ENCODE measurements at places on chromosomes 5 and 9.
A peak's percentile ranks its signal among the peaks of the same experiment; 100 is the strongest.

GRCh38 chr5:142873831-142874230, 103.7 kb downstream of the ARHGAP26 start:
- no peak for DNase-seq

DNA sequence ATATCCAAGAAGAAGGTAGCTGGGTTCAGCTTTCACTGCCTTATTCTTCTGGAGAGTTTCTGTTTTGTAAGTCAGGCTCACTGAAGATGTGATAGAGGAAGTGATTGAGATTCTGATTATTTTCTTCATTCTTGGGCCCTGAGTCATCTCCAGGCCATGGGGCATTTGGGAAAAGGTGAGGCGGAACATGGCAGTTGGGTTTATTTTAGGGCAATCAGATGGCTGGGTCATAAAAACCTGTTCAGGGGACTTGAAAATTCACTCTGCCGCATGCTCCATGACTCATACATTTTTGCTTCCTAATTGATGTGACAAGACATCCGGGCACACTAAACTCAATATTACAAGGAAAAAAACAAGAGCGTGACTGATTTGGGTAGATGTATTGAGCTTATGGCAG, 265.7 kb upstream of the KLF4 start:
- no peak for DNase-seq

GRCh38 chr5:5721881-5722280, 299.4 kb downstream of the ICE1 start:
- no peak for DNase-seq

- peak; percentile 29 for DNase-seq
Observed at GRCh38 chr5:154756868-154757813, 2.0 kb downstream of the LARP1 start.

DNA sequence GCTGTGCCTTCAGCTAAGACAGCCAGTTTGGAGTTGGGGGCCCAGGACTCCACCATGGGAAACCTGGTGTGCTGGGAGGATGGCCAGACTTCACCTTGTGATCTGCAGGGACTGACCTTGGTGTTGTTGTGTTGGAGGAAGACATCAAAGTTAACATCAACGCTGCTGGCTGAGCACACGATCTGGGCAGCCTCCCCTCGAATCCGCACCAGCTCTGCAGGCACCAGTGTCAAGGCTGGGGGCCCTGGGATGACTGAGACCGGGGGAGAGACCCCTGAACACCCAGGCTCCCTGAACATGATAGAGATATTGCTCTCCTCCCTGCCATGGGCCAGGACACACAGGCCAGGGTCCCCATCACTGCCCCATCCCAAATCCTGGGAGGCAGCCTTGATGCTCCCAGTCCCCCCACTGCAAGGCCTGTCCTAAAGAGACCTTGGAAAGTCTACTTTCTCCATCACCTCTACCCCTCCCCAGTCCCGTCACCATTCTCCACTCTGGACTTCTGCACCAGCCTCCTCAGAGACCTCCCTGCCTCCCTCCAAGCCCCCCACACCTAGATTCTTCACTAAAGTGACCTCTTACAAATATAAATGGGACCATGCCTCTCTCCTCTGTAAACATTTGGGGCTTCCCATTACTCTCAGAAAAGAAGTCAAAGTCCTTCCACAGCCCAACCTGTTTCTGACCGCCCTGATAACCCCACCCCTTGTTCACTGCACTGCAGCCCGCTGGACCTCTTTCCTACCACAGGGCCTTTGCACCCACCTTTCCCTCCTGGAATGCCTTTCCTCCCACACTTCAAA, 8.2 kb downstream of the CSF1R start:
- no peak for DNase-seq

DNA sequence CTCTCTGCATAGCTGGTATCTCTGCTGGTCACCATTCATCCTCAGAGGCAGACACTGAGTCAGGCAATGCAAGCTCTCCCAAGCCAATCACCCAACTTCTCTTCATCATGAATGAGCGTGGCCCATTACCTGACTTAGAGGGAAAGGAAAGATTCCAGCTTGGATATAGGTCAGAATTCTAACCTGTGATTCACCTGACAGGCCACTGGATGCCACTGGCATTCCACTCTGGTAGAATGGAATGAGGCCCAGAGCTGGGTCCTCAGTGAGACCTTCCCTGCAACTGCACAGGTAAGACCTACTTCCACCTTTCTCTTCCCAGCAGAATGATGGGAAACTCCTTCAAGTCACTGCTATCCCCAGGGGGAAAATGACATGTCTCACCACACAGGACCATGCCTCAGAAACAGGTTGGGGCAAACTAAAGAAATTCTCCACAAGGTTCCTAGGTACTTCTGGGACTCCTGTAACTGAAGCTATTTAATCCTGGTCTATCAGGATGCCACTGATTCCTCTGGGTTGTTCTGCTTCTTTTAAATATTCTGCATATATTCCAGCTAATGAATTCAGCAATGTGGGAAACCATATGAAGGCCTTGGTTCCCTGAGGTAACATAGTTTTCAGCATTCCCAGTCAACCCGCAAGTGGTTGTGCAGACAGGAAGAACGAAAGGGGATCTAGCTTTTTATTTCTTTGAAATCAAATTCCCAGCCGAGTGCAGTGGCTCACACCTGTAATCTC, 62.0 kb downstream of the SUSD1 start:
- DNase-seq, result no peak

DNA sequence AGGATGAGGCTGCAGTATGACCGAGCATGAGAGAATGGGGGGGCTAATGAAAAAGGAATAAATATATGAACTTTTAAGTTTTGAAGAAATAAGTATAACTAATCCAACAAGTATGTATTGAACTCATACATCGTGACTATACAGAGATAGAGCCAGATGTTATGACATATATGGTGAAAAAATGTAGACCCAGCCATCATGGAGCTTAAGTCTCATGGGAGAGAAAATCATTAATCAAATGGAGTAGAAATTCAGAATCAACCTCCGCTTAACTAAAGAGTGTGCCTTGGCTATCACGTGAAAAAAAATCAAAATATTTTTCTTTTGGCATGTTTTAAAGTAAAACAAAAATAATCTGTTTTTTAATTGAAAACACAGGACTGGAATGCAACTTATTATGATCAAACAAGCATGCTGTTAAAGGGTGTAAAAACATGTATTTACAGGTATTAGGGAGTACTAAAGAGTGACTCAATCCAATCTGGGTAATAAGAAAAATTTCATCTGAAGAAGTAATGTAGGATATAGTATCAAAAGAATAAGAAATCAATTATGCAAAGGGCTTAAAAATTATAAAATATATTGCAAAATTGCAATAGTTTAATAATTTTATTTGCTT, 868.5 kb upstream of the NUDT12 start:
- no peak for DNase-seq

- DNase-seq, result no peak
Observed at GRCh38 chr9:130305381-130305780, 39.8 kb downstream of the HMCN2 start.

- no peak for DNase-seq
Observed at GRCh38 chr9:37034305-37034937, 353 bp upstream of the PAX5 start.

DNA sequence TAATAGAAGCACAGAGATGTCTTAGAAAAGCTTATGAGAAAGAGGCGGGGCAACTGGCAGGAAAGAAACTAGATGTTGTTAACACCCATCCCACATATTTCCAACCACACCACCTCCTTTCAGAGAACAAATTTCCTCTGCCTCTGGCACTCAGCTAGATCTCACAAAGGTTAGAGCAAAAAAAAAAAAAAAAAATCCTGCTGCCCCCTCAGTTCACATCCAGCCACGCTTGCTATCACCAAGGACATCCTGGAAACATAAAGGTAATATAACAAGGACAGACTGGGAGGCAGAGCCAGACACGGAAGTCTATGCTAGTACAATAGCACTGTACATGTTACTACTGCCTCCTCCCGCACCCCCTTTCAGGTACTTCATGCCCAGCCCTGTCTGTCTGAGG, 238.0 kb upstream of the PTGER4 start:
- no peak for DNase-seq

DNA sequence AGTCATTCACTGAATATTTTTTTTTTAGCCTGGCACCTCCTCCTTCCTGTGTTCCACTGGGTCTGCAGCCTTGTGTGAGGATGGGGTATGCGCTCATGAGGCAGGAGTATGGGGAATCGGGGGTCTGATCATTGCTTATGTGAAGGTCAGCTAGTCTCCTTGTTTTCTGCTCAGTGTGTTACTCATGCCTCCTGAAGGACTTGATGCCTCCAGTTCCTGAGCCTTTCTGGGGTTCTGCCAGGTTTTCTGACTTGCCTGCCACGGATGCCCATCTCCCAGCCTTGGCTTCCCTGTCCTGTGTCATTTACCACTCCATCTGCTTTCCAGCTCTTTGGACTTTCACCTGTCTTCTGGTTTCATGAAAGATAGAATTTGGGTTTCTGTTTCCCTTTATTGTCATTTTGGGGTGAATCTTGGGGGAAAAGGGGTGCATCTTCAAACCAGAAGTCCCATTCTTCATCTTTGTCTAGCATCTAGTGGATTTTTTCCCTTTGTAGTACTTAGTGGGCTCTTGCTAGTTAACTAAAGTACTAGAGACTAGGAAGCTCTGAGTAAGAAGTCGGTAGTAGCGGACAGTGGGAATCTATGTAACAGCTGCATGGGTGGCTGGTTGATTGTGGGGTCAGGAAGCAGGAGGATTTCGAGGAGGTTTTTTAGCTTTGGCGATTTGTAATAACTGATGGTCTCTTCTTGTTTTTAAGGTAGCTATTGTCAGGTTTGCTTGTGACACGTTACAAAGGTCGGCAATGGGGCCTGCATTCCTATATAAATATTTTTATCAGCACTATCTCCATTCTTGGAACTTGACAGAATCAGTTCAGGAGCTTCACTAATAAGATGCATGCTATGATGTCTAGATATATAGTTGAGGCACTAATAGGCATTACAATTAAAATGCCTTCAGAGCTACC, 8.2 kb downstream of the OTULIN start:
- DNase-seq, result no peak

GRCh38 chr9:133772581-133772980, 34.4 kb upstream of the SARDH start:
- no peak for DNase-seq

GRCh38 chr5:153496835-153497234, 6.4 kb downstream of the GRIA1 start:
- no peak for DNase-seq

DNA sequence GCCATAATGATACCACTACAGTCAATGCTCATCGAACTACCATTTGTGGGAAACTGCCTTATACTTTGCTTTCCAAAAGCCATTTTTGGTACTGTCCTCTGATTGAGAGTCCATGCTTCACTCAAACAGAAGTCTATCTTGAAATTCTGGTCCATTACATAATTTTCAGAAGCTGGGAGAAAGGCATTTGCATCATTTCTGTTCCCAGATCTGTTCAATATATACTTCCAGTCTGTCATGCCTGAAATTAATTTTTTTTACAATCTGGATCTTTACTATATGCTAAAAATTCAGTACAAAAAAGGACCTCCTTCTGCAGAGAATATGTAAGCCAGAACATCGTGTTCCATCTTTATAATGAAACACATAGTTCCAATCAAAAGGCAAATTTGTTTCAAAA, 528.9 kb upstream of the MEF2C start:
- no peak for DNase-seq

- no peak for DNase-seq
Observed at GRCh38 chr9:33445389-33446239, 1.8 kb downstream of the AQP3 start.

DNA sequence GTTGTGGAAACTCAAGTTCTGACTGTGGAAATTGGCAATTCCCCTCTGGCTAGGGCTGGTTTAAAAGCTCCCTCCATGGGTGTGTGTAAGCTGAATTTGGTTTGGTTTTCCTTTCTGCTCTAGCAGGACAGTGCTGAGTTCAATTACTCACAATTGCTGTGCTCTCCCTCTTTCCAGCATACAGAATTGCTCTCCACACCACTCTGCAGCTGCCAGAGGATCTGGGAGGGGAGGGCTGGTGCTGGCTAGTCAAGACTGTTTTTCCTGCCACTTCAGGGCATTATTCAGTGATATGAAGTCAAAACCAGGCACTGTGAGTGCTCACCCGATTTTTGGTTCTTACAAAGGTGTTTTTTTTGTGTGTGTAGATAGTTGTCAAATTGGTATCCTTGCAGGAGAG, 336.9 kb upstream of the SLC24A2 start:
- DNase-seq, result no peak

- DNase-seq, result no peak
Observed at GRCh38 chr5:154603953-154604679, 126.1 kb upstream of the HAND1 start.

- no peak for DNase-seq
Observed at GRCh38 chr9:106621313-106622163, 241.4 kb upstream of the ZNF462 start.

DNA sequence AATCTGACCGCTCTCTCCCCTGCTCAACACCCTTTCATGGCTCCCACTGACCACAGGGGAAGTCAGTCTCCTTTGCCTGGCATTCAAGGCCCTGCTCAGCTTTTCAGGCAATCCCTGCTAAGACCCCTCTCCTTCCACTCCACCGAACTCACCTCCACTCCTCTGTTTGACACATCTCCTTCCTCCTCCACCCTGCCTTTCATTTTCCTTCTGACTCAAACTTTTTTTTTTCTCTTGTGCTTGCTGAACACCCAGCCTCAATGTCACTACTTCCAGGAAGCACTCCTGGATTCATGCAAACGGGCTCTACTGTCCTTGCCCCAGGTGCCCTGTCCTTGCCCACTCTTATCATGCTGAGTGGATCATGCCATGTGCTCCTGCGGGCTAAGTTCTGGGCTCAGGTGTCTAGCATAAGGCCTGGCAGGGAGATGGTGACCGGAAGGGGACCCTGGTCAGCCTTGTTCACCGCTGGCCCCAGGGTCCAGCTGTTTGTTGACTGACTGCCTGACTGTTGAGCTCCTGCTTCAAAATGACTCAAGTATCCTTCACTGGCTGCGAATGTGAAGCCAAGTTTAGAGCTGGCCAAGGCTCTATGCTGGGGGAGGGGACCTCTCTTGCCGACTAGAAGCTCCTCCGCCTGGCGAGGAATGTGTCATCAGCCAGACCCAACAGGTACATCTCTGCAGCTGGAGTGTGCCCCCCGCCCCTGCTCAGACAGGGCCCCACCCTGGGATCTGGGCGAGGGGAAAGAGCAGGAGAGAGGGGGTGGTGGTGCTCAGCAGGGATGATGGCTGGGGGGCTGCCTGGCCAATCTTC, 6.2 kb downstream of the NR5A1 start:
- no peak for DNase-seq

- DNase-seq, result no peak
Observed at GRCh38 chr9:78598120-78598519, 301.2 kb downstream of the PSAT1 start.

DNA sequence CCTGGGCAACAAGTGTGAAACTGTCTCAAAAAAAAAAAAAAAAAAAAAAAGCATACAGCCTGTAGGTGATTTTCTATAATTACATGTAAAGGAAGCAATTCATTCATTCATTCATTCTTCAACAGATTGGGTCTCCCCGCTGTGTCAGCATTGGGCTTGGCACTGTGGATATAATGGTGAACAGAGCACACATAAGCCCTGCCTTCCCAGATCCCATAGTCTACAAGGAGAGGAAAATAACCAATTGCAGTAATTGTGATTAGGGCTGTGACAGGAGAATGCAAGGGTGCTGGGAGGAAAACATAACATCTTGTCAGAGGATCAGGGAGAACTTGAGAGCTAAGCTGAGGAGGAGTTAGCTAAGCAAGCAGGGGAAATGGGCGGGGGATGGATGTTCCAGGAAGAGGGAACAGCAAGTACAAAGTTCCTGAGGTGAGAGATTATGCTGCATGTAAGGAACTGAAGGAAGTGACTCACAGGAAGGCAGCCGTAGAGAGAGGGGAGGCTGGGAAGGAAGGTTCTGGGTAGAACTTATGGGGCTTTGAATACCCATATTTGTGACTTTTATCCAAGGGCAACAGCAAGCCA, 24.0 kb upstream of the KLF9 start:
- DNase-seq, result no peak
